ENCODE measurements at places on chromosomes 4 and X.

- no peak for DNase-seq
Observed at GRCh38 chr4:137106733-137107132, 425.6 kb downstream of the PCDH18 start.

GRCh38 chr4:87839592-87839946 is 6.8 kb downstream of the MEPE start:
- DNase-seq: no peak

GRCh38 chr4:139329665-139330200 is 27.5 kb upstream of the NDUFC1 start:
- DNase-seq: no peak

DNA sequence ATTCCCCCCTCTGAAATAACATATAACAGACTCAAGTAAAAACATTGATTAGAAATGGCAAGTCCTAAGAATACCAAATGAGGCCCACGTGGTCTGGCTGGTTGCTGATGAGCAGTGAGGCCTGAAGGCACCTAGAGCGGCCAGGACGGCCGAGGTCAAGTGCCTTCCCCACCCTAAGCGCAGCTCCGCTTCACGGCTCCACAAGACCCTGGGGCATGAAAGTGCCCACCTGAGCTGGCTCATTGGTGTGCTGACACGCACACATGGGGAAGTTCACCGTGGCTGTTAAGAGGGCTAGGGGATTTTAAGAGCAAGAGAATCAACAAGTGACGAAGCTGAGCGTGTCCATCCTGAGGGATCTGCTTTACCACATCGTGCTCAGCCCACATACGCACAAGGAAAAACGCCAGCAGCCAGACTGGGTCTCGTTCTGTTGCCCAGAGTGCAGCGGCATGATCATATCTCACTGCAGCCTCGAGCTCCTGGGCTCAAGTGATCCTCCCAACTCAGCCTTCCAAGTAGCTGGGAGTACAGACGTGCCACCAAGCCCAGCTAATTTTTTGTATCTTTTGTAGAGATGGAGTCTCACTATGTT is 22.4 kb downstream of the DCTD start:
- no peak for DNase-seq

DNA sequence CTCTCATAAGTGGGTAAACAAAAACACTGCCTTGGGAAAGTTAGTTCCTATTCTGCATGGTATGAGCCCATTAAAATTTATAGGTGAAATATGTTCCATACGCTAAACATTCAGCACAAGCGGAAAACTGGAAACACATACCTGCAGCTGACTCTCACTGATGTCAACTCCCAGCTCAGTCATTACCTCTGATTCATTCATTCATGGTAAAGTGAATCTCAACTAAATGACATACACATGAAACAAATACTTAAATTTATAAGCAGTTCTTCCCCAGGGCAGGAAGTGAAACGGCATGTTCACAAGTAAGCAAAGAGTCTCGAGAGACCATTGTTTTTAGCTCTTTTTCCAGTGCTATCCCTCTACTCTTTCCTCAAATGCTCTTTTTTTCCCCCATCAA is 1.6 kb downstream of the SLC10A6 start:
- DNase-seq: no peak

DNA sequence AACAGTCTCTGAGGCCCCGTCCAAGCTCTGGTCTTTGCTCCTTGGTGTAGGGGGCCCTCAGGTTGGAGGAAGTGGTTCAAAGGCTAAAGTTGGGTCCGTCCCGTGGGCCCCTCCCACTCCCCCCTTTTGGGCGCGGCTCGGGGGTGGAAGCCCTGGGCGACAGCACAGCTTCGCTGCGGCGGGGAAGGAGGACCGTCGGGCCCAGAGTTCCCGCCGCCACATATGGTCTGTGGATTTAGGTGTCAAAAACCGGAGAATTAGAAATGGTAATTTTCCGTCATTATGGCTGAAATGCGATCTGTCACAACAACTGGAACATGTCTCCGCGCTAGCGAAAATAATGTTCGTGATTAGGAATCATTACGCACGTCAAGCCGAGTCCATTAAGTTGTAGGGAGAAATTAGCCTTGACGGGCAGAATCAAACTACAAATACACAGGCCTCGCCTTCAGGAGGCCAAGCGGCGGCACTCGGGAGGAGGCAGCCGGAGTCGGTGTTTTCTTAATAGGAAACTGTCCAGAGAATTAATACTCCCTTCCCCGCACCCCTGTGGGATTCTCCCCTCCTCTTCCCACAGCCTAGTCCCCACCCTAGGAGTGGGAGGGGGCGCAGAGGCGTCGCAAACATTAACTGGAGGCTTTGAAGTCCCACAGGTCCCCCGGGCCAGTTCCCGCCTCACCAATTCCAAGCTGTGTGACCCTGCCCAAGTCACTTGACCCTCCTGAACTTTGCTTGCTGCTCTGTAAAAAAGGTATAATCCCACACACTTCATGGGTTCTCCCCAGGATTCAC is 15.0 kb downstream of the NKX3-2 start:
- no peak for DNase-seq

GRCh38 chr4:70688795-70689231 is 481 bp downstream of the UTP3 start:
- DNase-seq: no peak

DNA sequence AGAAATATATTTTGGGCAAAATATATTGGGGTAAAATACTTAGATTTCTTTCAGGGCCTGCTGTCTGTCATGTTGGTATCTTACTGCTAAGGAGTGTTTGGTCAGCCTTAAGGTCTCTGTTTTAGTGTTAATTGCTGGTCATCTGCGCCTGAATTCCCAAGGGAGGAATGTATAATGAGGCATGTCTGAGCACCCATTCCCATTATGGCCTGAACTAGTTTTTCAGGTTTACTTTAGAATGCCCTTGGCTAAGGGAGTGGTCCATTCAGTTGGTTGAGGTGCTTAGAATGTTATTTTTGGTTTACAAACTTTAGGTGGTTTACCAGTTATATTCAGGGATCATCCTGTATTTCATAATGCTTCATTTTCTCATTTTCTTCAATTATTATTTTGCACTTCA is 125.9 kb downstream of the CFAP299 start:
- no peak for DNase-seq
